Kidney epithelial cell (primary cell): ENCODE measurements at places on chromosomes 16 and 17. TPM values are rescaled to one million over a fixed set of nuclear protein-coding genes. Genes with fewer than 3 reads are reported as not detected.

The RNF166 gene
- 30.3 and 33.0 TPM in 2 replicates for total RNA-seq

The PYDC1 gene
- not detected in 2 replicates for total RNA-seq

The NLRC3 gene
- 0.04 TPM in 1 of 2 replicates, not detected in the other for total RNA-seq

The FAM171A2 gene
- 12.6 and 16.3 TPM in 2 replicates for total RNA-seq

The ZNF764 gene
- 8.5 and 9.2 TPM in 2 replicates for total RNA-seq

The SOCS3 gene
- total RNA-seq = 36.0 and 39.2 TPM in 2 replicates

The PIRT gene
- not detected in 2 replicates for total RNA-seq

The LAT gene
- total RNA-seq = 2.9 and 8.6 TPM in 2 replicates

The MAPK8IP3 gene
- 32.6 and 46.9 TPM in 2 replicates for total RNA-seq

The SNX20 gene
- total RNA-seq = not detected in 2 replicates

The WWOX gene
- 25.2 and 34.9 TPM in 2 replicates for total RNA-seq

The BCL6B gene
- total RNA-seq = 0.08 TPM in 1 of 2 replicates, not detected in the other

The PRM1 gene
- not detected in 2 replicates for total RNA-seq

The IL4R gene
- 52.1 and 58.8 TPM in 2 replicates for total RNA-seq

The KRTAP4-3 gene
- total RNA-seq = not detected in 2 replicates

The TLCD3B gene
- total RNA-seq = not detected in 2 replicates

The KRTAP4-8 gene
- not detected in 2 replicates for total RNA-seq

The GNG13 gene
- not detected in 2 replicates for total RNA-seq

The KATNIP gene
- total RNA-seq = 20.4 and 24.4 TPM in 2 replicates

The TPSG1 gene
- not detected in 2 replicates for total RNA-seq

The FOXN1 gene
- not detected in 2 replicates for total RNA-seq

The DRC7 gene
- 0.04 TPM in 1 of 2 replicates, not detected in the other for total RNA-seq

The UBE2G1 gene
- total RNA-seq = 42.2 and 57.3 TPM in 2 replicates

The MYO1D gene
- 95.5 and 98.1 TPM in 2 replicates for total RNA-seq

The PLA2G10 gene
- not detected in 2 replicates for total RNA-seq

The HS3ST2 gene
- total RNA-seq = 2.5 and 2.8 TPM in 2 replicates

The PRR35 gene
- not detected in 2 replicates for total RNA-seq

The ASGR1 gene
- total RNA-seq = 6.9 and 9.0 TPM in 2 replicates

The C16orf89 gene
- total RNA-seq = 1.0 TPM in 1 of 2 replicates, not detected in the other

The CIBAR2 gene
- not detected in 2 replicates for total RNA-seq

The CACNG4 gene
- 0.84 and 0.96 TPM in 2 replicates for total RNA-seq

The IRF8 gene
- total RNA-seq = 2.2 and 5.4 TPM in 2 replicates

The MRC2 gene
- 45.9 and 53.0 TPM in 2 replicates for total RNA-seq

The KRT17 gene
- total RNA-seq = 208 and 216 TPM in 2 replicates
